H7 (cell line): ENCODE measurements at places on chromosomes 3 and 15. TPM values are rescaled to one million over a fixed set of nuclear protein-coding genes. Genes with fewer than 3 reads are reported as not detected.

FGF12 gene
- total RNA-seq: 9.6 and 12.6 TPM in 2 replicates

LRTM1 gene
- not detected in 2 replicates for total RNA-seq

TNIK gene
- 16.4 and 20.7 TPM in 2 replicates for total RNA-seq

ECE2 gene
- total RNA-seq: not detected in 2 replicates

DPPA4 gene
- total RNA-seq: 546 and 887 TPM in 2 replicates

FBXO40 gene
- total RNA-seq: under 0.01 TPM in 1 of 2 replicates, not detected in the other

CLSTN2 gene
- 0.10 and 0.15 TPM in 2 replicates for total RNA-seq

VILL gene
- total RNA-seq: 5.0 and 5.3 TPM in 2 replicates

GASK1A gene
- 3.4 and 4.5 TPM in 2 replicates for total RNA-seq

MED12L gene
- 7.9 and 8.0 TPM in 2 replicates for total RNA-seq

CMTM8 gene
- total RNA-seq: 1.7 and 4.2 TPM in 2 replicates

GRM2 gene
- total RNA-seq: 2.4 and 3.8 TPM in 2 replicates

CCR8 gene
- 0.15 TPM in 1 of 2 replicates, not detected in the other for total RNA-seq
